Nucleus accumbens (tissue), 56 donors: ENCODE measurements at places on chromosomes 11 and 22.

- no peak for DNase-seq
Measured at GRCh38 chr11:33574331-33574730, 126.3 kb downstream of the C11orf91 start.

GRCh38 chr11:44564670-44565210 is 723 bp upstream of the CD82 start:
- DNase-seq, result no peak

DNA sequence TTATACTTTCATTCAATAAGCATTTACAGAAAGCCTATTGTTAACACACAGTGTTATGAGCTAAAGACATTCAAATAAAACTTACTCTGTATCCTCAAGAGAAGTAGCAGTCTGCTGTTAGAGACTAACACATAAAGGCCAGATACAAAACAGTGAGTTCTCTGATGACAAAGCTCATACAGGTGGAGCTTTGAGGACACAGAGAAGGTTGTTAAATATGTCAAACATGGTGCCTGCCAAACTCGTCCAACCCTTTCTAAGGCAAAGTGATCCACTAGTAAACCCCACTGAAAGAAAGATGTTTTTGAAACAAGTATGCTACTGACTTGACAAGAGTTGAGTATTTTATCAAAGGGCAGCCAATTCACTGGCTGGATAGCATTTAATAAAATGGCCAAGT is 70.1 kb downstream of the C2CD3 start:
- DNase-seq, result no peak

- DNase-seq, result no peak
Measured at GRCh38 chr11:129815596-129816461, at the start of gene TMEM45B. Gene TMEM45B, plus strand, starts transcription at chr11:129815848. Its CDS starts 36,635 bp downstream, at chr11:129852483.

GRCh38 chr11:34135439-34135838 is 30.0 kb downstream of the NAT10 start:
- no peak for DNase-seq

- DNase-seq, result no peak
Measured at GRCh38 chr22:46775850-46776826, 13.7 kb downstream of the TBC1D22A start.

DNA sequence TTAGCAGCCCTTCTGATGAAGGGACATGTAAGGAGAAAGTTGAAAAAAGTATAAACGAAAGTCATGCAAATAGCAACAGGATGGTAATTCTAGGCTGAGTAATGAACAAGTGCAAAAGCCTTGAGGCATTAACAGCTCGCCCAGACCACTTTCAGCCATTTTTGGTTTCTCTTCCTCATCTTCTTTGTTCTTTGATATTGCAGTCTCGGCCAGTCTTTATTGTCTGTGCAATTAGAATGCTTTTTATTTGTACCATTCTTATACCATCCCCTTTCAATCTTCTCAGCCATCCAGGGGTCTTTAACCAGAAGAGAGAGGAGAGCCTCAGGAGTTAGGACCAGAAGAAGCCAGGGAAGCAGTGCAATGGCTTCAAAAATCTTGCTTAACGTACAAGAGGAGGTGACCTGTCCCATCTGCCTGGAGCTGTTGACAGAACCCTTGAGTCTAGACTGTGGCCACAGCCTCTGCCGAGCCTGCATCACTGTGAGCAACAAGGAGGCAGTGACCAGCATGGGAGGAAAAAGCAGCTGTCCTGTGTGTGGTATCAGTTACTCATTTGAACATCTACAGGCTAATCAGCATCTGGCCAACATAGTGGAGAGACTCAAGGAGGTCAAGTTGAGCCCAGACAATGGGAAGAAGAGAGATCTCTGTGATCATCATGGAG is 7.3 kb downstream of the TRIM34 start:
- DNase-seq, result no peak

- no peak for DNase-seq
Measured at GRCh38 chr22:37739611-37740049, 42.8 kb downstream of the TRIOBP start.
